ENCODE measurements at places on chromosomes 3 and 15.
A peak's percentile ranks its signal among the peaks of the same experiment; 100 is the strongest.

DNA sequence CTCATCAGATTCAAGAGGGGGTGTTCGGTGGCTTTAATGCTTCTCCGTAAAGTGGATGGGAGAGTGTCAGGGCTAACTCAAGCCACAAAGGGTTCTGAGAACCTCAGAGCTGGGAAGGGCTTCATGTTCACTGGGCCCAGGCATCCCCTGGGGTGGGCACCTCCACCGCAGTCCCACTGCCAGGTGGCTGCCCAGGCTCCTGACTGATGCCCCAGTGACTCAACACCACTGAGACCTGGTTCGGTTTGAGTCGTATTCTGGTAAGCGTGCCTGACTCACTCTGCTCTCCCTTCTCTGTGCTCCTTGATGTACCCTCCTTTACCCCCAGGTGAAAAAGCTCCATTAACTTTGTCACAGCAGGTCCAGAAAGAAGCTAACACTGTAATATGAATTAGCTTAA, 304.6 kb downstream of the RPLP1 start:
- DNase-seq: no peak

- DNase-seq: no peak
Observed at GRCh38 chr3:139894643-139894989, 40.4 kb upstream of the CLSTN2 start.

DNA sequence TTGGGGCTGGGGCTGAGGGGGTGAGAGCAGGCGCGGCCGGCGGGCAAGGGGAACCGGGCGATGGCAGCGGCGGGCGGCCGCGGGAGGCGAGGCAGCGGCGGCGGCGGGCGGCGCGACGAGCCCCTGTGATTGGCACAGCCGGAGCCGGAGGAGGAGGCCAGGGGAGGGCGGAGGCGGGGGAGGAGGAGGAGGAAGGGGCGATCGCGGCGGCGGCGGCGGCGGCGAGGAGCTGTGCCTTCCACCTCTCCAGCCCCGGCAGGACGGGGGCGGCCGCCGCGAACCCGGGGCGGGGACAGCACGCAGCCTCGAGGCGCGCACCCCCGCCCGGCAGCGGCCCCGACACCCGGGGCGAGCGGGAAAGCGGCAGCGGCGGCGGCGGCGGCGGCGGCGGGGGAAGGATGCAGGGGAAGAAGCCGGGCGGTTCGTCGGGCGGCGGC, at the start of gene SLCO3A1:
TSS of gene SLCO3A1 (plus strand) at position 198 of the 437 bp plus-strand sequence.
- DNase-seq: peak; percentile 80

- no peak for DNase-seq
Observed at GRCh38 chr15:38217191-38217595, 35.4 kb upstream of the SPRED1 start.
